ENCODE measurements at places on chromosomes 12 and 14.

DNA sequence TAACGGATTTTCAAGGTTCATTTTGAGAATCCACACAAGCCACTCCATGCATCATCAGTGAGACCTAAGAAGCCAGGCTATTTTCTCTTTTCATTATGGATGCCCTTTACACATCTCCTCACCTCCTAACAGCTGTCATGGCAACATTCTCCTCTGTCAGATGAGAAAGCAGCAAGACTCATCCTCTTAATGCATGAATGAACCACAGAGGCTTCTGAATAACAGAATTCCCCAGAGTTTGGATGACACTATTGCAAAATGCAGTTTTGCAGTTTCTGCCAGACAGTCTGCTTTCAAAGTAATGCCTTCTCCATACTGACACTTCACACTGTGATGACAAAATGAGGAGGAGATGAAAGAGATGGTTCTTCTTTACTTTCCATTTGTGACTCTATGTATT lies 286.7 kb upstream of the GRIP1 start:
- H3K27me3 ChIP-seq: no peaks in the 10 kb centered on the region
- no peaks in the 10 kb centered on the region for H3K4me1 ChIP-seq
- DNase-seq: no peak
- H3K4me3 ChIP-seq: no peak overlapping the region
- H3K36me3 ChIP-seq: no peaks in the 10 kb centered on the region

DNA sequence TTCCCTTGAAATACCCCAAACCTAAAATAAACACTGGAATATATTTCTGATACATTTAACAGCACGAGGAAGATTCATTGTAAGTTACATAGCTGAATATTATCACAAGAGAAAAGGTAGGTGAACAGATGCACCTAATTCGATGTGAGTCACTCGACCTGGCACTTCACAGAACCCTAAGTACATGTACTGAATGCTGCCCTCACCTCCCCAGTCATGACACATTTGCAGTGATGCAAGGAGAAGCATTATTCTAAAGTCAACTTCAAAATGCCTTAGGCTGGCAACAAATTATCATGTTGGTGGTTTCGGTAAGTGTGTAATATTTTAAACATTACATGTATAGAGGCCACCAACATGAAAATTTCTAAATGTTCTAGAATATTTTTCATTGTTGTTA lies 35.2 kb upstream of the TMTC2 start:
- H3K27me3 ChIP-seq: no peaks in the 10 kb centered on the region
- peaks cover 9% of the 10 kb centered on the region for H3K4me1 ChIP-seq
- H3K36me3 ChIP-seq: no peaks in the 10 kb centered on the region
- no peak overlapping the region for H3K4me3 ChIP-seq
- no peak for DNase-seq

DNA sequence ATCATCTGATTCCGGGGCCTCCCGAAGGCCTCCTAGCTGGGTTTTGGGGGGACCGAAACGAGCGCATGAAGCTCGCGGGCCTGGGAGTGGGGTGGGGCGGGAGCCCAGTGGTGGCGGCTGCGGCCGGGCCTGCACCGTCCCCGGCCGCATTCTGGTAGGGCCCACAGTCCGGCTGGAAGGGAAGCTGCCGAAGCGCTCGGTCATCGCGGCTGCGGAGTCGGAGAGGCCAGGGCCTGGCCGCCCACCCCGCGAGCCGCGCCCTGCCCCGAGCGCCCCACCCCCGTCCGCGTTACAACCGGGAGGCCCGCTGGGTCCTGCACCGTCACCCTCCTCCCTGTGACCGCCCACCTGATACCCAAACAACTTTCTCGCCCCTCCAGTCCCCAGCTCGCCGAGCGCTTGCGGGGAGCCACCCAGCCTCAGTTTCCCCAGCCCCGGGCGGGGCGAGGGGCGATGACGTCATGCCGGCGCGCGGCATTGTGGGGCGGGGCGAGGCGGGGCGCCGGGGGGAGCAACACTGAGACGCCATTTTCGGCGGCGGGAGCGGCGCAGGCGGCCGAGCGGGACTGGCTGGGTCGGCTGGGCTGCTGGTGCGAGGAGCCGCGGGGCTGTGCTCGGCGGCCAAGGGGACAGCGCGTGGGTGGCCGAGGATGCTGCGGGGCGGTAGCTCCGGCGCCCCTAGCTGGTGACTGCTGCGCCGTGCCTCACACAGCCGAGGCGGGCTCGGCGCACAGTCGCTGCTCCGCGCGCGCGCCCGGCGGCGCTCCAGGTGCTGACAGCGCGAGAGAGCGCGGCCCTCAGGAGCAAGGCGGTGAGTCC lies at the start of gene KLC1:
KLC1 (plus strand) TSS at position 528 of the 819 bp plus-strand sequence. CDS start 25,354 bp downstream, outside the sequence.
- H3K27ac ChIP-seq: peak within 1 kb of the TSS; percentile 92
- peaks cover 43% of the 10 kb centered on the region for H3K4me1 ChIP-seq
- no peaks in the 10 kb centered on the region for H3K27me3 ChIP-seq
- DNase-seq: peak; percentile 83
- H3K4me3 ChIP-seq: peak within 1 kb of the TSS; percentile 98
- peaks cover 40% of the 10 kb centered on the region for H3K36me3 ChIP-seq

DNA sequence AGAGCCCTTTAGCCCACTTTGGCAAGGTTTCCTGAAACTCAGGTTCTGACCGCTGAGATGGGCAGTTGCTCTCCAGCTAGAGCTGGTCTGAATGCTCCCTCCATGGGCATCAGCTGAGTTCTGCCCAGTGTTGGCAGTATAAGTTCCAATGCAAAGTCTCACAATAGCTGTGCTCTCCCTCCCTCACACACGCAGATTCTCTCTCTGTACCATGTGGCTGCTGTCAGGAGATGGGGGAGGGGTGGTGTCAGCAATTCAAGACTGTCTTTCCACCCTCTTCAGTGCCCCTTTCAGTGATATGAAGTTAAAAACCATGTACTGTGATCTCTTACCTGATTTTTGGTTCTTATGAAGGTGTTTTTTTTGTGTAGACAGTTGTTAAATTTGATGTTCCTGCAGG lies 164.3 kb upstream of the PLEKHA5 start:
- no peaks in the 10 kb centered on the region for H3K4me1 ChIP-seq
- no peaks in the 10 kb centered on the region for H3K27me3 ChIP-seq
- DNase-seq: no peak
- H3K4me3 ChIP-seq: no peak overlapping the region

DNA sequence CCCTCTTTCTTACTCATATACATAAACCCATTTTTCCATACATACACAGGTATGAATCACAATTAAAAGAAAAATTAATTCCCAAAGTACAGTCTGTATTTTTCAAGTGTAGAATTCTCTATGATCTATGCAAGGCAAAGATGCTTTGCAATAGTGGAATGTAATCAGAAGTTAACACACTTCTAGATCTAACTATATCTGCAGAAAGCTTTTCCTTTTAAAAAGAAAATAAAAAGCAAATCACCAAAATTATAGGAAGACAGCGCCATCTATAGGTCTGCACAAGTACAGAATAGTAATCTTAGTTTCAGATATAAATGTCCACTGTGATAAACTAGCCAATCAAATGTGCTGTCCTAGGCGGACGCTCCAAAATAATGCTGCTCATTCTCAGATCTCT lies 22.0 kb downstream of the SLC25A21 start:
- H3K36me3 ChIP-seq: no peaks in the 10 kb centered on the region
- no peak overlapping the region for H3K27ac ChIP-seq
- H3K27me3 ChIP-seq: no peaks in the 10 kb centered on the region
- no peak overlapping the region for H3K4me3 ChIP-seq
- H3K4me1 ChIP-seq: peaks cover 12% of the 10 kb centered on the region
- DNase-seq: peak; percentile 56

DNA sequence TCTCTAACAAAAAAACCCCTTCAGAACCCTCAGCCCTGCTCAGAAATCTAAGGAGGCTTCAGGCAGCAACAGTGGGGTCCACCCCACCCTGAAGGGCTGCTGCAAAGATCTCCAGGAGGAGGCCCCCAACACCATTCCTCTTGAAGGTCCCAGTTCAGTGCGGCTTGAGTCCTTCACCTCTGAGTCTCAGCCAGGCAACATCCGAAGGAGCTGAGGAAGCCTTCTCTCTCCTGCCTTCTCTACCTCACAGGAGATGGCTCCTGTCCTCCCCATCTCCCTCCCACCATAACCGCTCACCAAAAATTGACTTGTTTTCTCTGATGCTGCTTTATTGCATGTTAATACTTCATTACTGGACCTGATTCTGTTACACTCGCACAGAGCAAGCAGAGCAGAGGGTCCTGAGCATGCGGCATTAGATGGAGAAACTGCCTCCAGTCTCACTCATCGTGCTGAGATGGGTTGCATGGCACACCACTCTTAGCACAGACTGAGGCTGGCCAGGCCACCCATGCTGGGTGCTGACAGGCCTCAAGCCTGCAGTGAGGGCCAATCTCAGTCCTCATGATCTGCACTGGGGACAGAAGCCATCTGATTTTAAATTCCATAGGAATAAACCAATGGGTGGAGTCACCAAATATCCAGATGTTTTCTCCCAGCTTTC lies 224.8 kb downstream of the CACNA1C start:
- peaks cover 32% of the 10 kb centered on the region for H3K4me1 ChIP-seq
- no peak overlapping the region for H3K4me3 ChIP-seq
- H3K36me3 ChIP-seq: no peaks in the 10 kb centered on the region
- H3K27me3 ChIP-seq: no peaks in the 10 kb centered on the region
- DNase-seq: peak; percentile 74
- H3K27ac ChIP-seq: no peak overlapping the region

Measured in SJSA1 (cell line).